ENCODE measurements at places on chromosomes 13 and 19.

DNA sequence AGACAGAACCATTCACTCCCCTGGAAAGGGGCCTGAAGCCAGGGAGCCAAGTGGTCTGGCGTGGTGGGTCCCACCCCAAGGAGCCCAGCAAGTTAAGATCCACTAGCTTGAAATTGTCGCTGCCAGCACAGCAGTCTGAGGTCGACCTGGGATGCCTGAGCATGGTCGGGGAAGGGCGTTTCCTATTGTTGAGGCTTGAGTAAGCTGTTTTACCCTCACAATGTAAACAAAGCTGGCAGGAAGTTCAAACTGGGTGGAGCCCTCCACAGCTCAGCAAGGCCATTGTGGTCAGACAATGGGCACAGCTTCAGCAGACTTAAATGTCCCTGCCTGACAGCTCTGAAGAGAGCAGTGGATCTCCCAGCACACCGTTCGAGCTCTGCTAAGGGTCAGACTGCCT is 195.6 kb upstream of the DACH1 start:
- DNase-seq = no peak

- DNase-seq = no peak
These were observed 14.9 kb downstream of the MRPS31 start for GRCh38 chr13:40756042-40756441.

GRCh38 chr19:14072535-14073260 is at the start of gene MISP3:
MISP3 (plus strand) TSS chr19:14072786; CDS start chr19:14073310, 524 bp downstream.
- DNase-seq = peak; percentile 49

DNA sequence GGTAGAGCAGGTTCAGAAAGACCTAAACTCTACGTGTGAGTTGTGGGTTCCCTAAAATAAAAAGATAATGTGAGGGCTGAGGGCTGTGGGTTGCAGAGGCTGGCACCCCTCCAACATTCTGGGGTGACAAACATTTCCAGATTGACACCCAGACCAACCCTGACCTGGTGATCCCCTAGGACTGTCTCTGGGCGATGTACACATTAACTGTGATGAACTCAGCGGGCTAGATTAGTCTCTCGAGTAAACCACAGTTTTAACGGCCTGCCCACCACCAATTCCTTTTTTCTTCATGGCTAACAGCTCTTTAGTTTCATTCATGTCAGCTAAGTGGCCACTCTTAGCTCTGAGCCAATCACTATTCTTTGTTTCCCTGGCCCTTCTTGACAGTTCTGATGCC is 24.8 kb downstream of the SIAH3 start:
- no peak for DNase-seq

DNA sequence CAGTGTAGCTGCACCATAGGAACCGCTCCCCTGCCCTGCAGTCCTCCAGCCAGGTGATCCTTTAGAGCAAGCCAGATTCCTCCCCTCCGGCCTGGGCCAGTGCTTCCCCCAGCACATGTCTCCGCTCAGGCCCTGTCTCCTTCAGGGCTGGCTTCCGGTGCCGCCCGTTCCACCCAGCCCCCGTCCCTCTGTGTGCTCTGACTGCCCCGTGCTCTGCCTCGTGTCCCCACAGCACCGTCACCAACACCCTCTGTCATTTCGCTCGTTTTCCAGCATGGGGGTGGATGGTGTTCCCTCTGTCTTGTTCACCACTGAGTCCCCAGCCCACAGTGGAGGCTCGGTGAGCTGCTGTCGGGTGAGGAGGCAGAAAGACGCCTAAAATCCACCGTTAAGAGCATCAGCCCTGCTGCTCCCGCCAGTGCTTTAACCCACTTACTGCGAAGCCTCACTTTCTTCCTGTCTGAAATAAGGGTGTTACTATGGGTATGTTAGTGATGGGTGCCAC is 54.5 kb downstream of the TSSK6 start:
- DNase-seq = peak; percentile 64

GRCh38 chr13:96860882-96861281 is 133.4 kb downstream of the OXGR1 start:
- no peak for DNase-seq

- no peak for DNase-seq
These were observed 751 bp downstream of the ZNF584 start for GRCh38 chr19:58409010-58409790.

GRCh38 chr13:97879646-97880310 is 73.7 kb upstream of the IPO5 start:
- DNase-seq = no peak

- peak; percentile 35 for DNase-seq
These were observed 2.1 kb downstream of the CSNK1G2 start for GRCh38 chr19:1942934-1943555.

DNA sequence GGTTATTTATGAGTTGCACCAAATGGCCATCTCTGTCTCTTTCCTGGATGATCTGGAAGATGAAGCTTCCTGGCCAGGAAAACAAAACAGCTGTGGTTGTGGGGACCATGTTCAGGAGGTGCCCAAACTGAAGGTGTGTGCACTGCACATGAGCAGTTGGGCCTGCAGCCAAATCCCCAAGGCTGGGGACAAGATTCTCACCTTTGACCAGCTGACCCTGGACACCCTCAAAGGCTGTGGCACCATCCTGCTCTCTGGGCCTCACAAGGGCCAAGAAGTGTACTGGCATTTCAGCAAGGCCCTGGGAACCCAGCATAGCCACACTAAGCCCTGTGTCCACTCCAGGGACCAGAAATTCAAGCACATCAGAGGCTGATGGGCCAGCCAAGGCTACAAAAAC is 84.2 kb downstream of the KCNRG start:
- no peak for DNase-seq

DNA sequence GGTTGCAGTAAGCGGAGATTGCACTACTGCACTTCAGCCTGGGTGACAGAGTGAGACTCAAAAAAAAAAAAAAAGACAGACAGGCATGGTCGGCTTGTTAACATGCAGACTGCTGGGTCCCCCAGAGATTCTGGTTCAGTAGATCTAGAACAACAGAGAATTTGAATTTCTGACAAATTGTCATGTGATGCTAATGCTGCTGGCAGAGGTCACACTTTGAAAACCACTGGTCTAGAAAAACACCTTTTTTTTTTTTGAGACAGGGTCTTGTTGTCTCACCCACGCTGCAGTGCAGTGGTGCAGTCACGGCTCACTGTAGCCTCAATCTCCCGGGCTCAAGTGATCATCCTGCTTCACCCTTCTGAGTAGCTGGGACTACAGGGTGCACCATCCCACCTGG is 7.7 kb upstream of the LRFN3 start:
- DNase-seq = peak; percentile 24

- DNase-seq = no peak
These were observed 41.5 kb upstream of the MEDAG start for GRCh38 chr13:30864433-30865122.

- DNase-seq = no peak
These were observed 185.7 kb downstream of the PTPRS start for GRCh38 chr19:5154799-5155426.

GRCh38 chr13:32535115-32535514 is 3.5 kb downstream of the N4BP2L2 start:
- no peak for DNase-seq

GRCh38 chr13:39038569-39039030 is 344 bp downstream of the NHLRC3 start:
- DNase-seq = peak; percentile 60

DNA sequence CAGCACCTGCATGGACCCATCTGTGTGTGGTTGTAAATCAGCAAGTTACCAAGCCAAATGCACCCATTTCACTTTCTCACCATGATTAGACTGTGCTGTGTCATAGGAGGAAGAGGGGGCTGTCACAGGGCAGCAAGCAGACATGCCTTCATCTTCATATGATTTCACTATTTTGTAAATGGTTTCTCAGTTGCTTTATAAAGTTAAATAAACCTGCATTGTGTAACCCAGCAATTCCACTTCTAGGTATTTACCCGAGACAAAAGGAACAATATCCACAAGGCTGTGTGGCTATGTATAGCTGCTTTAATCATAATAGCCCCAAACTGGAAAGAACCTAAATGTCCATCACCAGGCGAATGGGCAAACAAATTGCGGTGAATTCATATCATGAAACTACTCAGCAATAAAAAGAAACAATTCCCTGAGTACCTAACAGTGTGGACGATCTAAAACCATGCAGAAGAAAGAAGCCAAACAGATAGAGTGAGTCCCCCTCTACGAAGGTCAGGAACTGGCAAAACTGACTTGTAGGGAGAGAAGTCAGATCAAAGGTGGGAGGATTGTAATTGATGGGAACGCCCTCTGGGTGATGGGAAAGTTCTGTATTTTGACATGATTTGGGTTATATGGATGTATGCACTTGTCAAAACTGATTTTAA is 185.4 kb downstream of the COL4A1 start:
- DNase-seq = no peak

GRCh38 chr19:39814595-39814994 is 19.4 kb downstream of the DYRK1B start:
- DNase-seq = no peak

All from CD4-positive, alpha-beta T cell treated with Interleukin-10 for 1 hour (primary cell).